ENCODE measurements at places on chromosomes 5 and 9.

GRCh38 chr9:73091909-73092308 lies 59.8 kb upstream of the ANXA1 start:
- no peak for DNase-seq

DNA sequence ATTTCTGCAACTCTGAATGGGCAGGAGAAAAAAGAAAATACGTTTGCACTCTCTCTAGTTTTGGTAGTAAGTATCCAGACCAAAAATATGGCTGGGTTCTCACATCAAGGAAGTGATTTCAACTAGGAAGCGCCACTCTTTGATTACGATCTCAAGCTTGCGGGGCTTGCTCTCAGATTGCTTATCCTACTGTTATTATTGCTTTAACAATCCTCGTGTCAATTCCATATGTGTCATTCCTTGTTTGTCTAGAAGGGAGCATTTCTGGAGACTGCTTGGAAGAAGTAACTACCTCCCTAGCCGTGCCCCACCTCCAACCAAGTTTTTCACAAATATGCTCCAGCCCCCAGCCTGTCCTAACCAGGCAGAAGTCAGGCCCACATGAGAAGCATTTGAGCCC lies 3.5 kb downstream of the PRUNE2 start:
- DNase-seq = no peak

- no peak for DNase-seq
These were observed 16.3 kb downstream of the GALNT12 start for GRCh38 chr9:98823666-98824334.

- no peak for DNase-seq
These were observed 22.8 kb downstream of the FPGS start for GRCh38 chr9:127825319-127826051.

DNA sequence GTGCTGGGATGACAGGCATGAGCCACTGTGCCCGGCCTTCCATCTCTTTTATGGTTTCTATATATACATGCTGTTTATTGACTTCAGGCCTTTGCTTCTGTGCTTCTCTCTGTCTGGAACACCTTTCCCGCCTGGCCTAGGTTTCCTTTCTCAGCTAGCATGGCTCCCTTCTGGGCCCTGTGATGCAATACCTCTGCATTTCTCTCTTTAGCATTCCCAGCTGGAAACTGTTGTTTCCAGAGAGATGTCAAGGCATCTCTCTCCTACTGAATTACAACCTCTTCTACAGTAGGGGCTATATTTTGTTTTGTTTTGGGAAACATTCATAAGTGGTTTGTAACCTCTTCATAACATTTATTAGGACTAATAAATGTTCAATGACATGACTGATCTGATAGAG lies 57.1 kb downstream of the RPS23 start:
- DNase-seq = no peak

- DNase-seq = peak; percentile 49
These were observed 23.9 kb downstream of the GTF3C4 start for GRCh38 chr9:132694144-132694543.

DNA sequence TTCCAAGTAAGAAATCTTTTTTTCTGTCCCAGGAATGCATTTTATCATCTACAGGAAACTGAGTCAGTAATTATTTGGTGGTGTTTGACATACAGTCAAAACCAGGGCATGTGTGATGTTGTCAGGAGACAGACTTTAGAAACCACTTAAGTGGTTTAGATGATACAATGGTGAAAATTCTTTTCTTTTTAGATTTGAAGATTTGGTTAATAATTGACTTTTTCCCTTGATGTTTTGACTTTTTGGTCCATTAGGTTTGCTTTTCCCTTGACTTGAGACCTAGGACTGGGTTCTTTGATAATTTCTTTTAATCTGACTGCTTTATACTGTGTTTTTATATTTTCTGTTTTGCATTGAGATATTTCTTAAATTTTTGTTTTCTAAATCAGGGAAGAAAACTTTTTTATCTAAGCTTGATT lies 85.2 kb downstream of the RASGRF2 start:
- no peak for DNase-seq

DNA sequence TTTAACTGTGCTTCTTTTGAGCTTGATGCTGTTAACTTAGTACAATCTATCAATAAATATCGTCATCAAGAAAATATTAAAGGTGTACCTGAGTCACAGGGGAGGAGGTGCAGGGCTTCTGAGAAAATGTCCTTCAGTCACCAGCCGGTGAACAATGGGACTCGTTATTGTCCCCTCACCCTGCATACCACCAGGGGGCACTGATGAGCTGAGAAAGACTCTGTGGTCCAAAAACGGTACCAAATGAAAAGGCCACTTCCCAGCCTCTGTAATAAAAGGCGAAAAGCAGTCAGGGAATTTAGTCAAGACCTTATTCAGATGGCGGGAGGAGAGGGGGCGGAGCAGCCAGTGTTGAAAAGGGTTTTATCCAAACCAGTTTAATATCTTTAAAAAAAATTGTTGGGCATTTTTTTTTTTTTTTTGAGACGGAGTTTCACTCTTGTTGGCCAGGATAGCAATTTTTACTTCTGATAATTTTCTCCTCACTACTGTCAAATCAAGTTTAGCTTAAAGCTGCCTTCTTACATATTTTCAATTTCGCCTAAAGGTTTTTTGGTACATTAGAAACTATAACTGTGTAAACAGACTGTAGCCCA lies 271.9 kb upstream of the ADAMTS16 start:
- no peak for DNase-seq

GRCh38 chr5:96563816-96564215 lies 98.4 kb upstream of the CAST start:
- no peak for DNase-seq

DNA sequence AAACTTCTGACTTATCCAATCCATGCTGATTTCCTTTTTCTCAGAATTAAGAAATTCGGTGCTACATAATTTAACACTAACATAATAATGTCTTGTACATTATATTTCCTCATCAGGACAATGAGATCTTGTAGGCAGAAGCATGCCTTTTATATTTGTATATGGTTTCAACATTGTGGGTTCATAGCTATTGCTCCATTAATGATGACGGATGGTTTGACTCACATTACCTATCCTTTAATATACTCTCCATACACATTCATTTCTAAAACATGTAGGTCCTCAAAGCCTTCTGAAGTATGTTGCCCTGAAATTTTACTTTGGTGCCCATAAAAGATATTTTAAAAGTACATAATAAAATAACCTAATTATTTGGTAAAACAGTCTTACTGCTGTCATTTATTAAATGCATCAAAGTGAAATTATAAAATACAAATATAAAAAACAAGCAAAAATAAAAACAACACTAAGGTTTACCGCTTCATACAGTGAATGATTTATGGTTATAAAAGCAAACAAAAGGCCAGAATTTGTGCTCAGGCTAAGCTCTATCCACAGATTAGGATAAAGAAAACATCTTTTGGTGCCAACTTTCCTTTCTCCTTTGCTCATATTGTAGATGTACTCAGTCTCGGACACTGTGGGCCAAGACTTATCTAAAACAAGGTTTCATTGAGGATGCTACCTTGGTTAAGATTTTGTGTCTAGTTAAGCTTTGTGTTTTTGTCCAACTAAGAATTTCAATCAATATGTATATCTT lies 61.2 kb upstream of the GCNT4 start:
- no peak for DNase-seq

DNA sequence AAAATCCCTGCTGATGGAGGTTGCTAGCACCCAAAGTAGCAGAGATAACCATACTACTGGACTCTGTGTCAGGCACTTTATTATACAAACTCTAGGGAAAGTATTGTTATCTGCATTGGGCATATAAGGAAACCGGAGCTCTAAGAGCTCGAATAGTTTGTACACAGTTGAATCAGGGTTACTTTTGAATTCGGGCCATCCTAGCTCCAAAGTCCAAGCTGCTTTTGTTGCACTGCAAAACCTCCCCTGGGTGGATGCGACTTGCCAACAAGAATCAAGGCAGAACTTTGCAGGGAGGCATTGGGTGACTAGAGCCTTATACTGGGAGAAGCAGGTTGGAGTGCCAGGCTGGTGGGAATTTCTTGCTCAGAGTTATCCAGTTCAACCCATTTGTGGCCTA lies 435.1 kb downstream of the SPATA31D1 start:
- DNase-seq = no peak

GRCh38 chr9:79382458-79382857 lies 189.3 kb upstream of the TLE4 start:
- DNase-seq = no peak

DNA sequence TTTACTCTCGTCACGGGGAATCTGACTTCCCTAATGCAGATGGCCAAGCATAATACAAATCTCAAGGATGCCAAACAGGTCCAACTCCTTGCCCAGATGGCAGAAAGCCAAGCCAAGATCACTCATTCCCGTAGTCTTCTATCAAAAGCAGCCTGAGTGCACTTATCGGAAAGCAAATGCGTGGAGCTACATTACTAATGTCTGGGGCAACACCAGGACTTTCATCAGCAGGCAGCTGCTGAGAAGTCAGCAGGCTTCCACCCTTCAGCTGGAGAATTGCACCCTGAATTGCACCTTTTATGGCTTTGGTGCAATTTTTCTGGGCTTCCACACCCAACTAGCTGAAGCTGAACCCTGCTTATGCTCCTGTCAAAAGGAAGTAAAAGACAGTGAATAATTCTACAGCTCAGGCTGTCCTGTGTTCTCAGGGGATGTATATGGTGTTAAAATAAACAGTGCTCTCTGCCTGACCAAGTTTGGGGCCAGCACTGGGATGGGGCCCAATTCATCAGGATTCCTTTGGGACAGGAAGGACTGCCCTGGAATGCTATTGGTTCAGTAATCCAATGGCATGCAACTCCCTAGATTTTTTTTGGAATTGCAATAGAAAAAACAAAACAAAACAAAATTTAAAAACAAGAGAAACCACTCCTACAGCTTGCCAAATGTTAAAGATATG lies 92.6 kb downstream of the DPYSL3 start:
- no peak for DNase-seq

DNA sequence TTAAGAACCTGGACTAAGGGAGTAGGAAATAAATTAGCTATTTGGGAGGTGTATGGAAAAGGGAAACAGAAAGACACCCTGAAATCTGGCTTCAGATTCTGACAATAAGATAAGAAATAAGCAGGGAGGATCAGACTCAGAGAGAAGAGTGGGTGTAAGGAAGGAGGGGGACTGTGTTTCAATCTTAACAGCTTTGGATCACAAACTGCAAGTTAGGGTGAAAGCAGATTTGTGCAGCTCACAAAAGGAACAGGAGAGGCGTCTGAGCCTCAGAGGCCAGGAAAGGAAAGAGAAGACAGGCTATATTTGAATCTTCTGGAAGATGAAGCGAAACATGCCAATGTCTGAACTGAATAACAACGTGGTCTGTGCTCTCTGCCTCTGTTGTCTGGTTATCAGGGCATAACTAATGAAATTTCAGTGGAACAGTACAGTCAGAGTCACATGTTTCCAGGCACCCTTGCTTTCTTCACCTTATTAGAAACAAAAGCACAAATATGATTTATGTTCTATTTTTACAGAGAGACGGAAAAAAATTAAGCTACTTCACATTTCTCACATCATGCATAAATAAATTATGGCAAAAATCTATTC lies 26.6 kb downstream of the SGTB start:
- no peak for DNase-seq

Measured in MV-4-11 (cell line).